Fibroblast of skin of right biceps (primary cell): ENCODE measurements at places on chromosomes 7 and 10.

- DNase-seq, result no peak
Measured at GRCh38 chr10:97006364-97006763, 174.3 kb downstream of the LCOR start.

DNA sequence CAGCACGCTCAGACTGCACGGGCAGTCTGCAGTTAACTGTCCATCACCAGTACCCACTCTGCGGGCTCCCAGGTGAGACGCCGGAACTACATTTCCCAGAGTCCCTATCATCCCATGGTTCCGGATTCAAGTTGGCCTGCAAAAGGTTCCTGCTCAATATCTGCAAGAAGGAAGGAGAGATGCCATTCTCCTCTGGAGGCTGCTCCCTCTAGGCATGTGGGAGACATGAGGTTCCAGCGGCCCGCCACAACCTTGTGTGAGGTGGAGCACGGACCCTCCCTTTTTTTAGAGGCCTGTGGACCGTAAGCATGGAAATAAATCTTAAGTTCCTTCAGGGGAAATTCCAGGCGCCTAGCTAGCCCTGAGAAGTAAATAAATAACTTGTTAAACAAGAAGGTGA is 29.7 kb downstream of the NUP42 start:
- no peak for DNase-seq

DNA sequence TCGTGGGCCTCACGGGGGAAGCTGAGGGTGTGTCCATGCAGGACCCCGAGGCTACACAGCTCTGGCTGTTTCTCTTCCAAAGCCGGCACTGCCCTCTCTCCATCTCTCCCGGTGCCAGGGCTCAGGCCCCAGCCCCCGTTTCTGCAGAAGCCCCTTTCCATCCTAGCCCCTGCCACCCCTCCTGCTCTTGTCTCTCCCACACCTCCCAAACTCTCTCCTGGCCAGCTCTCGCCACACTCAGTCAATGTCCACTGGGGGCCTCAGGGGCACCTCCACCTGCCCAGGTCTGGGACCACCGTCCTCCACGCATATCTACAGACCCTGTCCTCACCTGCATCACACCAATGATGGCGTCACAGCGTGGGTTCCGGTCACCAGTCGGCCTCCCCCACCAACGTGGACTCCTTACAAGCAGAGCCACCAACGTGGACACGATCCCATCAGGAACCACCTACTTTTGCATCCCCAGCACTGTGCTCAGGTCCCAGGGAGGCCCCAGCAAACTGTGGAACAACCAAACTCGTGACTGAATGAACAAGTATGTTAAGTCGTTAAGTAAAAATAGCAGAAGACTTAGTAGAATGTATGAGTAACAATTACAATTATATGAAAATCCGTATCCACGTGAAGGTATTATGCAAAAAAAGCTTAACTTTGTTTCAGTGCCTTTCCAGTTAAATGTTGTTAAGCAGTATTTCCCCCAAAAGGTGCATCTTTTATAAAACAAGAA is 38.4 kb downstream of the DIP2C start:
- peak; percentile 75 for DNase-seq

DNA sequence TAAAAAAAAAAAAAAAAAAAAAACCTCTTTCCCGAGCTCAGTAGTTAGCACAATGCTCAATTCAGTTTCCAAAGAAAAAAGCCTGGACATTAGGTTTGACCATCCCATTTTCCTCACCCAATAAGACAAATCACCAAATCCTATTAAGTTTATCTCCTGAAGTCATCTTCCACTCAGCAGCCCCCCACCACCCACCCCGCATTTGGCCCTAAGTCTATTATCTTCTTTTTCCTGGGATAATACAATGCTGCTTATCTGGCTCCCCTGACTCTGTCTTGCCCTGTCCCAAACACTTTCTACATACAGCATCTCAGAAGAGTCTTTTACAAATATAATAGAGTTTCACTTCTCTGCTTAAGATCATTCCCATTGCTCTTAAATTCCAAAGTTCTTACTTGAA is 17.8 kb upstream of the LMOD2 start:
- DNase-seq, result no peak

DNA sequence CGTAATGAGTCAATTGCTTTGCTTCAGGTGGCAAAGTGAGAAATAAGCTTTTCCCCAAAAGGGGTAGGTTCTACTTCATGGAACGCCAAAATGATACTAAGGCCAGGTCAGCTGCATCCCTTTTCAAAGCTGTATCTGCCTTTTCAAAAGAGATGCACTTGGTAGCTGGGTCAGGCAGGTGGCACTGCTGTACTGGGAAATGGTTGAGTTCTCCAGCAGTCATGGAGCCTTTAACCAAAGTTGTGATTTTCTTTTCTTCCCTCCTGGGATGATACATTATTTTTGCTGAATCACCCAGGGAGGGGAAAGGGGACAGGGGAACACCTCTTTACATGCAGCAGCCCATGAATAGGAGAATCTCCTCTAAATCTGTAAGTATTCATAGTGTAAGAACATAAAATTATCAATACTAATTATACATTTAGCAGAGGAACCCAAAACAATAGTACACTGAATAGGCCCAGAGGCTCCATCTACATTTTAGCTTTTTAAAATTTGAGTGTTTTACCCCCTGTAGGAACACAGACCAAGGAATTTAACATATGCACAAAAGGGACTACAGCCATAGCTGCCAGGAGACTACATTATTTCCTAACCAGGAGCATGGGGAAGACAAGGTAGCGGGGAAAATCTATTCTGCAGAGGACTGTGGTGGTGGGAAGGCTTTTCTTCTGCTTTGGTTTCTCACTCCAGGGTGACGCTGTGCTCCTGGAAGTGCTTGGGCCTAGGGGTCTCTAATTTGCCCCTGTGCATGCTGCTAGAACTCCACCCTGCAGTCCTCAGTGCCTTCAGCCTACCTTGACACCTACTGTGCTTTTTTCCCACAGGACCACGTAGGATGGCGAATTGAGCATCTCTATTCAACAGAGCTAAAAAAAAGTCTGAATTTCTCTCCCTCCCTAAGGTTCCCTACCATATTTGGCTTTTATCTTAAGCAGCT is 6.4 kb upstream of the GPR22 start:
- DNase-seq, result peak; percentile 73

- DNase-seq, result peak; percentile 59
Measured at GRCh38 chr10:49387071-49387470, 8.8 kb downstream of the DRGX start.

DNA sequence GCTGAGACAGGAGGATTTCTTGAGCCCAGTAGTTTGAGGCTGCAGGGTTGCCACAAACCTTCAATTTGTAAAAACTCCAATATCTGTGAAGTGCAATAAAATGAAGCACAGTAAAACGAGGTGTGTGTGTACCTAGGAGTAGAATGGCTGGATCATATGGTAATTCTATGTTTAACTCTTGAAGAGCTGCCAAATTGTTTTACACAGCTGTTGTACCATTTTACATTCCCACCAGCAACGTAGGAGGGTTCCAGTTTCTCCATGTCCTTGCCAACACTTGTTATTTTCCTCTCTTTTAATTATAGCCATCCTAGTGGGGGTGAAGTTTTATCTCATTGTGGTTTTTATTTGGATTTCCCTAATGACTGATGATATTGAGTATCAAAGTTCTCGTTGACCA is 16.2 kb downstream of the PLEKHA1 start:
- no peak for DNase-seq

GRCh38 chr10:87656431-87657072 is 3.1 kb upstream of the PAPSS2 start:
- peak; percentile 58 for DNase-seq

GRCh38 chr10:124974131-124974530 is 32.2 kb downstream of the ZRANB1 start:
- DNase-seq, result no peak

- peak; percentile 21 for DNase-seq
Measured at GRCh38 chr10:36542493-36542892, 582.9 kb upstream of the ANKRD30A start.

DNA sequence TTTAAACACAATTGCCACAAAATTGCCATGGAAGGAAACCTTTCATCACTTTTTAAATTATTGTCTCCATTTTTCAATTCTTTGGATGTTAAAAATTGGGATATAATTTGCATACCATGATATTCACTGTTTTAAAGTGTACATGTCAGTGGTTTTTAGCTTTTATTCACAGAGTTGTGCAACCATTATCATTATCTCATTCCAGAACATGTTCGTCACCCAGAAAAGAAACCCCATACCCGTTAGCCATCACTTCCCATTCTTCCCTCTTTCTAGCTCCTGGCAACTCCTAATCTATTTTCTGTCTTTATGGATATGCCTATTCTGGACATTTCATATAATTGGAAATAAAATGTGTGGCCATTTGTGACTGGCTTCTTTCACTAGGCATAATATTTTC is 260.3 kb upstream of the FERD3L start:
- DNase-seq, result peak; percentile 82

DNA sequence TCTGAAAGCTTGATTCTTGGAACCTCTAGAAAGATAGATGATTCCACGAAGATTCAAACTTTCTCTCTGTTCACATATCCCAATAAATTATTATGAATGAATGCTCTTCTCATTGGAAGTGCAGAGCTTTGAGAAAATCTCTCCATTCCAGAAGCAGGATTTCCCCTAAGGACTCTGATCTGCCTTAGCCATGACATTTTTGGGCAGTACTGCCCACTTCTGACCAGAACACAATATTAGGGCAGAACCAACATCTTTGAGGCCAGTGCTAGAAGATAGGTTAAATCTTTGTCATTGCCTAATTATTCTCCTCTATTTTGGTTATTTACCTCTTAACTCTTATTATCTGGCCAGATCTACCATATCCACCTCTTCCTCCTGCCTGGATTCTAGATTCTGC is 49.9 kb downstream of the ARMC3 start:
- DNase-seq, result no peak

DNA sequence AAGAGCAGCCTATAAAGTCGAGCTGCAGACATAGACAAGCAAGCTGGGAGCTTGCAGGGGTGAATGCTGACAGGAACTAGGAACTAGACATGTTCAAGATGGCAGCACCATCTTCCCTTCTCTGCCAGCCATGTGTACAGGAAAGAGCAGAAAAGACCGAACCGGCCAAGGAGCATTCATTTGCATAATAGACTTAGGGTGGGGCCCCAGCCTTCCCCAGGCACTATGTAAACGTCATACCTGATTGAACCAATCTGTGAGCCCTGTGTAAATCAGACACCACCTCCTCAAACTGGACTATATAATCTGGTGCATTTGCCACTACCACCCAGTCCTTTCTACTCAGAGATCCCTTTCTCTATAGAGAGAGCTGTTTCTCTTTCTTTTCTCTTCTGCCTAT is 106.9 kb upstream of the FAM3C start:
- no peak for DNase-seq

- no peak for DNase-seq
Measured at GRCh38 chr7:38872202-38872601, 36.8 kb downstream of the VPS41 start.
